ENCODE measurements at places on chromosomes 3 and 15.

GRCh38 chr3:12345141-12345561, 56.3 kb downstream of the PPARG start:
- no peak for DNase-seq

DNA sequence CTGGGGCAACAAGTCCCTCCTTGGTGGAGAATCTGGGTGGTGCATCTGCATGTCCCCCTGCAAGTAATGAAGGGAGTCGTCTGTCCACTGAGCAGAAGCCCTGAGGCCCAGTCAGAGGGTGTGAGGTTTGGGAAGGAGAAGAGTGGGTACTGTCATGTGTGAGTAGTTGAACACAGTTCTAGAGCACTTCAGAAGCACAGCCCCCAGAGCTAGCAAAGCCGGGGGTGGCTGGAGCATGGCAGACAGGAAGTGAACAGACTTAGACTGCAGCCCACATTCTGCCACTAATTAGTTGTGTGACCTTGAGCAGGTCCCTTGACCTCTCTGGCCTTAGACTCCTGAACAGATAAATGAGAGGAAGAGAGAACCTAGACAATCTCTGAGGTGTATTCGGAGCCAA, 207.6 kb downstream of the UACA start:
- DNase-seq, result no peak

- DNase-seq, result no peak
These were observed 6.0 kb upstream of the AMOTL2 start for GRCh38 chr3:134380249-134380648.

GRCh38 chr3:171687581-171687980, 122.7 kb downstream of the PLD1 start:
- no peak for DNase-seq

DNA sequence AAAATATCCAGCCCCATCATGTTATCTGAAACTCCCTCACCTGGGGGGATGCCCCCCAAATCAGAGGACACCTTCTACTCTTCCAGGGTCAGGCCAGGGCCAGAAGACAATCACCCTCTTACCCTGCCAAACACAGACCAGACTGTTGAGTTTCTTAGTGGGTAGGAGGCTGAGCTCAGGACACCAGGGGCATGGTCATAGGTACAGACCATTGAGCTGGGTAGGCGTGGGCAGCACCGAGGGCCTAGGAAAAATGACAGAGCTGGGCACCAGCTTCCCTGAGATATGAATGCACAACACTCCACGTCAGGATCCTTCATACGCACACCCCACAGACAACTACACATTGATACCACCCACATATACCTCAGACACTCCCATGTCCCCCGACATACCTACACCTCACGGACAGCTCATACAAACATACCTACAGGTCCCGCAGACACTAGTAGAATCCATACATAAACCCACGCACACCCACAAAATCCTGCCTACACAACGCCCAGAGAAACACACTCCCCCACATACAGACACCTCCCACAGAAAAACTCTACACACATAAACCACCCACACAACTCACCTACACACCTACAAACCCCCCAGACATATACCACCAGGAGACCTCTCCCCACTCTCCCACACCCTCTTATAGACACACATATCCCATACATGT, 11.8 kb downstream of the AP3B2 start:
- DNase-seq, result no peak

GRCh38 chr15:71230303-71230702, 115.0 kb downstream of the THSD4 start:
- no peak for DNase-seq

DNA sequence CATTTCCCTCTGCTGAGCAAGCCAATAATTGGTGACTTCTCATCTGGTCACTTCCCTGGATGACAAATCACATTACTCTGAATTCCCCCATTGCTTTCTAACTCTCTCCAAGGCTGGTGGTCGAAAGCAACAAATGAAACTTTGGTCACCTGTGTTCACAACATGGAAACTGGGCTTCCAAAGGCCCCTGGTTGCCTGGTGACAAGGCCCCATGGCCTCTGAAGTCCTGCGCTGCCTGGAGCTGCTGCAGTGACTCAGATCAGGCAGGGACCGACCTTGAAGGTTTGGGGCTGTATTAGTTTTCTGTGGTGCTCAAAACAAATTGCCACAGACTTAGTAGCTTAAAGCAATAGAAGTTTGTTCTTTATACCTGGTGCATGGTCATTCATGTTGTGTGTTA, 345.3 kb downstream of the WDR72 start:
- no peak for DNase-seq

DNA sequence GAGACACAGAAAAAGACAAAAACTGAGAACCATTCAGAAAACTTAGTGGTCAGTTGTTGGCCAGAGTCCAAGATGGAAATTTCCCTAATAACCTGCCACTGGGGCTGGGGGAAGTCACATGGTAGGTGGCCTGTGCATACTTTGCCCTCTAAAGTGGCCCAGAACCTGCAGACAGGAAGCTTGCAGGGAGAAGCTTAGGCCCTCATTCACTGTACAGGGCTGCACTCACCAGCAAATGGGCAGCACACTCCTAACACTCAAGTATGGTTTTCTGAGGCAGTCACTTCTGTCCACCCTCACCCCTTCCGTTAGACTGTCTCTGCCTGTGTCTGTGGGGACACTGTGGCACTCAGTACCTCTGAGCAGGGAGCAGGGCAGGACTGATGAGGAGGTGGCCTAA, 14.5 kb upstream of the RNU6-1 start:
- no peak for DNase-seq

GRCh38 chr3:62249855-62250543, 123.4 kb downstream of the FEZF2 start:
- DNase-seq, result no peak

GRCh38 chr3:198043119-198043518, 83.1 kb downstream of the LMLN start:
- no peak for DNase-seq

DNA sequence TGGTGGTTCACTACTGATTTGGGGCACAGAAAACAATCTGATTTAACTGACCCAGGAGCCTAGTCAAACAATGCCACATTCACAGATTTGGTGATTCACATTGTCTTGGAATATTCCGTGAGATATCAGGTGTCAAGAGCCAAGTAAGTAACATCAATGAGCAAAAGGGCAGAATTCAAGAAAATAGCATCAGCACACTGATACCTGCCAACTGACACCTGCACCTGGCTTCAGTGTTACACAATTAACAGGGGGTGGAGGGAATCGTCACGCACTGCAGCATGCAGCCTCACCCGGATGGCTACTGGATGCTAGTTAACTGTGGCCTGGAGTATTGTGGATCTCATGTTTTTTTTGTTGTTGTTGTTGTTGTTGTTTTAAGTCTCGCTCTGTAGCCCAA, 17.6 kb downstream of the CCNL1 start:
- DNase-seq, result no peak

DNA sequence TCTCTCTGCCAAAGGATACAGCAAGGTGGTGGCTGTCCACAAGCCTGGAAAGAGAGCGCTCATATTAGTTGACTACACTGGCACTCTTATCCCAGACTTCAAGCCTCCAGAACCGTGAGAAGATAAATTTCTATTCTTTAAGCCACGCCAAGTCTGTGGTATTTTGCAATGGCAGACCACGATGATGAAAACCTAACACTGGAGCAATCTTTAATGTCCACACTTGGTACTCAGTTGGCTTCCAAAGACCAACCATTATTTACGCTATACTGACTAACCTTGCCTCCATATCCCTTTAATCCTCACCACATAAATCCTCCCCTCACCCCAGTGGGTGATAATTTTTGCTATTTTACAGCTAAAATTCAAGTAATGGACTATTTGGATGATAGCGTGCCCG, 16.9 kb upstream of the LACTB start:
- no peak for DNase-seq

GRCh38 chr15:29278436-29279105, 8.9 kb upstream of the NSMCE3 start:
- no peak for DNase-seq

DNA sequence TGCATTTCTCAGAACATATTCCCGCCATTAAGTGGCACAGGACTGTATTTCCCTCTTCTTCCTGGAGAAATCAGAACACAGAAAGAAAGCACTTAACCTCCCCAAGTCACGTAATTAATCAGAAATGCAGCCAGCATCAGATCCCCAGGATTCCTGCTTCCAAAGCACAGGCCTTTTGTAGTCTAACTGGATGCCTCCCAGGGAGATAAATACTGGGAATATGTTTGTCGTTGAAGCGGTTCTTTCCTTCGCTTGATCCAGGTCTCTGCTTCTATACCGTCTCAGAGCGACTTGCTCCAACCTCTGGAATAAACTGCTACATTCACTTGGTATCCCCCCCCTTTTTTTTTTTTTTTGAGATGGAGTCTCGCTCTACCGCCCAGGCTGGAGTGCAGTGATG, 198.6 kb downstream of the KBTBD8 start:
- DNase-seq, result no peak

- DNase-seq, result no peak
These were observed 3.8 kb downstream of the IVD start for GRCh38 chr15:40409366-40409765.

GRCh38 chr3:170622369-170623159, 36.7 kb upstream of the SLC7A14 start:
- DNase-seq, result no peak

GRCh38 chr3:187000711-187001151, 70.4 kb downstream of the ST6GAL1 start:
- DNase-seq, result no peak

DNA sequence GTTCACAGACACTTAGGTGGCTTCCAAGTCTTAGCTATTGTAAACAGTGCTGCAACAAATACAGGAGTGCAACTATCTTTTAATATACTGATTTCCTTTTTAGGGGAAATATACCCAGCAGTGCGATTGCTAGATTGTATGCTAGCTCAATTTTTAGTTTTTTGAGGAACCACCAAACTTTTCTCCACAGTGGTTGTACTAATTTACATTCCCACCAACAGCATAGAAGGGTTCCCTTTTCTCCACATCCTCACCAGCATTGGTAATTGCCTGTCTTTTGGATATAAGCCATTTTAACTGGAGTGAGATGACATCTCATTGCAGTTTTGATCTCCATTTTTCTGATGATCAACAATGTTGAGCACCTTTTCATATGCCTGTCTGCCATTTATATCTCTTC, 58.9 kb downstream of the ZNF148 start:
- DNase-seq, result no peak

- DNase-seq, result no peak
These were observed 631.3 kb downstream of the NSUN3 start for GRCh38 chr3:94693997-94694640.

DNA sequence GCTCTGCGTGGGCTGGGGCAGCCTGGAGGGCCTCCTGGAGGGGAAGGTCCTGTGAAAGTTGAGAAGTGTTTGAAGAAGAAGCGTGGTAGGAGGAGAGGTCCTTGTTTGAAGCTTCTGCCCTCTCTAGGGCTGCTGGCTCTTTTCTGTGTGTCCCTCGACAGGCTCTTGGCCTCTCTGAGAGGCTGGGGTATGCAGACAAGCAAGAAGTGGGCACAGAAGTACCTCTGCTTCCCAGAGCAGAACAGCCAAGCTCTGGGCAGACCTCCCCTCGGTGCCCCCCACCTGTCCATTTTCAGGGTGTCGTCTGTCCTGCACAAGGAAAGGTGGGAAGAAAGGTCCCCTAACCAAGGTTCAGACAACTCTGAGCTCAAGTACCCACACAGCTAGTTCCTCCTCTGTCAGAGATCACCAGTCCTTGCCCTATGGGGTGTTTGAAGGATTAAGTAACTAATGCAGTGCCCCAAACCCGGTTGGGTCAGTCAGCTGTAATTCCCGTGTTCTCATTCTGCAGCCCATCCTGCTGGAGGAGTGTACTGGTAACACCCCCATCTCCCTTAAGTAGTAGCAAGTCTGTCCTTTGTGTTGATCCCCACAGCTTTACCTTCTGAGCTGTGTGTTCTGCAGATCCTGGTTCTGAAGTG, 6.3 kb downstream of the CSK start:
- no peak for DNase-seq

GRCh38 chr3:60728006-60728405, 523.2 kb downstream of the FHIT start:
- DNase-seq, result no peak

DNA sequence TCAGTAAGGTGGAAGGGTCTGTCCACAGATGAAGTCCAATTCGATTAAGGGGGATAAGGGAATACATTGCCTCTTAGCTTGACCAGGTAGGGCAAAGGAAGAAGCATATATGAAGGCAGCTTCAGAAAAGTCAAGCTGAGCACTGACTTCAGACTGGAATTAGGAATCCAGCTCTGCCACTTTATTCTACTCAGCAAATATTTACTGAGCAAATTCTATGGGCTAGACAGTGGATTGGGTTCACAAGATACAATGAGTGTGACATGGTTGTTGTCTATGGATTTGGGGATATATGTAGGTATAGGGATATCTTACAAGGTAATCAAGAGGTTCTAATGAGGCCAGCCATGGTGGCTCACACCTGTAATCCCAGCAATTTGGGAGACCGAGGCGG, 526 bp downstream of the ADIPOQ start:
- no peak for DNase-seq

DNA sequence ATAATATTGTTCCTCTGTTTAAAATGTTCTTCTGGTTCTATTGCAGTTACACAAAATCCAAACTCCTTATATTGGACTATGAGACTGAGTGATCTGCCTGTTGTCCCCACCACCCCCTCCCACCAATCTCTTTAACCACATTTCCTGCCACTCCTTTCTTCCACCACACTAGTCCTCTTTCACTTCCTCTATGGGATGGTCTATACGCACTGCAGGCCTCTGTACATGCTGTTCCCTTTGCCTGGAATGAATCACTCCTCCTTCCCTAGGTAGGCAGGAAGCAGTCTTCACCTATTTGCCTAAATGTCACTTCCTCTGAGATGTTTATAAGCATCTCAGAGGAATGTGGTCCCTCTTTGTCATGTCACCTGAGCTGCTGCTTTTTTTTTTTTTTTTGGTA, 4.0 kb downstream of the MAP2K1 start:
- DNase-seq, result no peak

DNA sequence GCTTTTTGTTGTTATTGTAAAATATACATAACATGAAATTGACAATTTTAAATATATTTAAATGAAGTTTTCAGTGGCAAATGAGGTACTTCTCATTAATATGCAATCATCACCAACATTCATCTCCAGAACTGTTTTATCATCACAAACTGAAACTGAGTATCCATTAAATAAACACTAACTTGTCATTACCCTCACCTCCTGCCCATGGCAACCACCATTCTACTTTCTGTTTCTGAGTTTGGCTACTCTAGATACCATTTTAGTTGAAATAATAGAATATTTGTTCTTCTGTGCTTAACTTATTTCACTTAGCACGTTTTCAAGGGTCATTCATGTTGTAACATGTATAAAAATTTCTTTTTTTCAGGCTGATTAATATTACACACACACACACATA, 834.3 kb downstream of the PLOD2 start:
- no peak for DNase-seq

DNA sequence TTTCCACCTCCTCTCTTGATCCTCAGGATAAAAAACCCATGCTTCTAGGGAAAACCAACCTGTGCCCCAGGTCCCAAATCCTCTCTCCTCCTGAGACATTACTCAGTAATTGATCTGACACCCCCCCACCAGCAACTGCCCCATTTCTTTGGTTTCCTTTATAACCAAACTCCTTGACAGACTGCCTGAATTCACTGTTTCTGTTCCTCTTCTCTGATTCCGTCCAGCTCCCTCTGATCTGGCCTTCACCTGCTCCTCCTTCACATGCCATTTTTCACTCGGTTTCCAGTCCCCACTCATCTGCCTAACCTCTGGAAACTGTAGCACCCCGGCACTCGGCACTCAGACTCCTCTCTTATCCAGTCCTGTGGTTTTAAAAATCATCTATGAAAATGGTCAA, 2.1 kb downstream of the CCDC51 start:
- DNase-seq, result no peak

- no peak for DNase-seq
These were observed at the start of gene CHRM5 for GRCh38 chr15:33968224-33968623. Gene CHRM5 (plus strand): TSS chr15:33968497. CDS start chr15:34062718, 94,221 bp downstream.

GRCh38 chr3:35688826-35689225, 49.5 kb downstream of the ARPP21 start:
- DNase-seq, result no peak
